ENCODE measurements at places on chromosomes 2 and 18. TPM values are rescaled to one million over a fixed set of nuclear protein-coding genes. Genes with fewer than 3 reads are reported as not detected.

MEP1B gene
- total RNA-seq = 0.05 TPM

COLEC11 gene
- 0.63 TPM for total RNA-seq

TUBB8B gene
- not detected for total RNA-seq

FTCDNL1 gene
- total RNA-seq = 2.9 TPM

SFT2D3 gene
- total RNA-seq = 5.4 TPM

All from A549 treated with GW870086 at 1 μM for 4 hours (cell line).